Aorta (tissue), 5 donors: ENCODE measurements at places on chromosomes 4 and X.

DNA sequence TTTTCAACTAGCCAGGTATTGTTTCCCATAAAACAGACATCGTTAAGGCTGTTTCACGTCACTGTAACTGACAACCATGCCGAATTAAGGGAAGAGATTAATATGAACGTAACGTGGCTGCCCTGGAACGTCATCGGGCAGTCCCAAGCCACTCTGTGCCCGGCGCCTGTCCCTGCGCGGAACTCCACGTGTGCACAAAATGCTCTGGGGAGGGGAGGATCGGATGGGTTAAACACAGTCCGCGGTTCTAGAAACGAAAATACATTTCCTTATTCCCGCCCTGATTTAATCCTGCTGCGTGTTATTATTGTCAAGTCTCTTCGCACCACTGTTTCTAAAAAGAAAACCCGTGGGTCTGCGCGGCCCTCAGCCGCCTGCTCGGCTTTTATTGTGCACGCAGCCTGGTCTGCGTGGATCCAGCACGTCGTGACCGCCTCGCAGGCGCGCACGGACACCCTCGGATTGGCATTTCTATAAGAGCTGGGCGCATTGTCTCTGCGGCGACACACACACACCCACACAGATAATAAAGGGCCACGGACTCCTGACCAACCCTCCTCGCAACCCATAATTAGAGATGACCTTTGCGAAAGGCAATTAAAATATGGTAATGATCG, 69.6 kb upstream of the BCOR start:
- DNase-seq = no peak

DNA sequence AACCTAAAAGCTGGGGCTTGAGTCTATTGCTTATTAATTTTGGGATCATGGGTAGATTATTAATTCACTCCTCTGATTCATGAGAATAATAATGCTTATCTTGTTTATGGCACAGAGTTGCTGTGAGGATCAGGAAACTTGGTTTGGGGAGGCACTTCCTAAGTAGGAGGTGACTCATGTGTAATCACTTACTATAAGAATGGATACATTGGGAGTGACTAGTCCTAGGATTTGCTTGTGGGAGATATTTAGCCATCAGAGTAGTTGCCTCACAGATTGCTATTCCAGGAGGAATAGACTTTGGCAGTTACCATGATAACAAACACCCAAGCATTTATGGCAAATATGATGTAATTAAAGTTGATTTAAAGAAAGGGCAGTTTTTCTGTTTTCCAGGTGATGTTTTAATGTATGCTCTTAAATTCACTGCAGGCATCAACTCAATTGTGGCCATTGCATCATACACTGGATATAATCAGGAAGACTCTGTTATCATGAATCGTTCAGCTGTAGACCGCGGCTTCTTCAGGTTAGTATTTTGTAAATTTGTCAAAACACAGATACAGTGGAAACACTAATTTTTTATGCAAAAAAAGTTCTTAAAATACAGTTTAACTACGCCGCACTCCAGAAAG, 41.9 kb downstream of the POLR2B start:
- no peak for DNase-seq

- no peak for DNase-seq
These were observed 460.2 kb upstream of the SMIM31 start for GRCh38 chr4:164293743-164294142.

GRCh38 chr4:56183344-56183959, 203.8 kb downstream of the AASDH start:
- DNase-seq = no peak

DNA sequence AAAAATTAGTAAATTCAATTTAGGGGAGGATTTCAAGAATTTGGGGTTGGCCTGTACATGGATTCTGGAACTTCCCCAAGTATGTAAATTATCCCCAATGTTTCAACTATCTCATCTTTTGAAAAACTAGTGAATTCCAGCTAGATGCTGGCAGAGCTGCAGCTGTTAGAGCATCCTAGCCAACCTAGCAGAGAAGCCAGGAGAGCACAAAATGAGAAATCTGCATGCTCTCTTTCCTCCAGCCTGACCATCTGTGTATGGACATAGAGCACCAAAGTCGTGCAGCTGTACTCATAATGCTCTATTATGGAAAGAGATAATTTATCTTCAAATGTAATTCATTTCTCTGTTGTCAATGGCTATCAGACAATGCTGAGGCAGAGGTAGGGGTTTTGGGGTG, 1217.7 kb downstream of the PCDH19 start:
- DNase-seq = no peak

DNA sequence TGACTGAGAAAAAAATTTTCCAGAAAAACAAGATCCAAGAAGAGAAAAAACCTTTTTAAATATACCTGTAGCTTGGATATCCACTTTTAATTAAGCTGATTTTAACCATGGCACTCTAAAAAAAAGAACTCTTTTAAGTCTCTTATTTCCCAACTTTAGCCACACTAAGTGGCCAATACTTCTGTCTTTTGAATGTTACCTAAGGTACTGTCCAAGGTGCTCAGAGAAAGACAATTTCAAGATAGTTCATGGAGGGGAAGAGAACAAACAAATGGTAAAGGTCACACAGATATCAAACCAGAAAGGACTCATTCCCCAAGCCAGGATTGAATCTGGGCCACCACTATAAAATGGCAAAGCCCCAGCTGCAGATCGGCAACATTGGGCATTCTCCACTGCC, 10.1 kb downstream of the NLRP2B start:
- DNase-seq = no peak

DNA sequence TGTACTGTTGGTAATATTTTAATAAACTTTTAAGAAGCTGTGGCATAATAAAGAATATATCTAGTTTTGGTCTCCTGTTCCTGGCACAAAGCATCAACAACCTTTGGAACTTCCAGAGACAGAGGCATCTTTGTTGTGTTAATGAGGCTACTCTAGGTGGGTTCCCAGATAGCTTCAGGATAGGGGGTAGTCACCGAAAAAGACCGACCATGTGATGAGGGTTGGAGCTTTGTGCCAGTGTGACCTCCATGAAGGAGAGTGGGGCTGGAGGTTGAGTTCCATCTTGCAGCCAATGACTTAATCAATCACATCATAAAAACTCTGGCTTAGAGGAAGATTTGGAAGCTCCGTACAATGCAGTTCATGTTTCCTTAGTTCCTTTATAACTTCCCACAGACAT, 9.9 kb downstream of the PPAT start:
- DNase-seq = no peak

GRCh38 chrX:22234380-22234779, 38.3 kb upstream of the CBLL2 start:
- no peak for DNase-seq

- DNase-seq = no peak
These were observed 548.1 kb downstream of the PPP4R3C start for GRCh38 chrX:26915064-26915463.

DNA sequence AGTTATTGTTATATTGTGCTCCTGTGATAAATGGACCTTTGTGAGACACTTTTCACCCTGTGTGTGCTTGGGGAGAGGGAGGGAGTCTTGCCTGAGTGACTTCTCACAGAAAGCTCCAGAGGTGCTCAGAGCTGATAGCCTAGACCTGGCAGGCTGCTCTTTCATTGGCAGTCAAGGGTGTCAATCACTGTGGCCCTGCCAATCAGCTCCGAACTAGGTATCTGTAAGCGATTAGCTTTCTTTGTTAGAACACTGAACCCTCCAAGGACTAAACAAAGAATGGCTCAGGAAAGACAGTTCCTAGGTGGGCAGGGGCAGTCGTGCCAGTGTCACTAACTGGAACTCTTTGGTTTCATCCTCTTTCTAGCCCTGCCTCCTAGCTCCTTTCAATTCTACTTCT, 2.7 kb upstream of the NALF2 start:
- no peak for DNase-seq

DNA sequence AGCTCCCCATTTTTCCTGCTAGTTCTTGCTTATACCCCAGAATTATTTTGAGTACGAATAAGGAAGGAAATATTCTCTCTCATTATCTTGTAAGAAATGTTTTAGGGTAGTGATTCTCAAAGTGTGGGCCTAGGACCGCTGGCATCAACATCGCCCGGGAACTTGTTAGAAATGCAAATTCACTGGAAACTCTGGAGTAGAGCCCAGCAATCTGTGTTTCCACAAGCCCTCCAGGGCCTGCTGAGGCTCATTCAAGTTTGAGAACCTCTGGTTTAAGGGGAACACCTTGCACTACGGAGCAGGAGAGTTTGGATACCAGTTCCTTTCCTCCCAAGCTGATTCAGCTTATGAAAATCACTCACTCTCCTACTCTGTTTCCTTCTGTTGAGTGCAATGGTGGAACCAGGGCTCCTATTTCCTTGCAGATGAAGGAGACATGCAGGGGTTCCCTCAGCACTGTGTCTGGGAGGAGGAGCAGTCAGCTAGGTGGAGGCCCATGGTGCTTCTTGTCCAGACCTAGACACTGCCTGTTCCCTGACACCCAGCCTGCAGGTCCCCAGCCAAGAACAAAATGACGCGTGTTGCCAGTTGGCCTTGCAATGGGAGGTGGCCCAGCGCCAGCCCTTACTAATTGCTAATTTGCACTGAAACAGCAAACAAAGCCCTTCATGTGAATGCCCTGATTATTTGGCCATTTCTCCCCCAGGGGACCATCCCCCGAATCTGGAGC, 68.5 kb downstream of the CYTL1 start:
- no peak for DNase-seq

DNA sequence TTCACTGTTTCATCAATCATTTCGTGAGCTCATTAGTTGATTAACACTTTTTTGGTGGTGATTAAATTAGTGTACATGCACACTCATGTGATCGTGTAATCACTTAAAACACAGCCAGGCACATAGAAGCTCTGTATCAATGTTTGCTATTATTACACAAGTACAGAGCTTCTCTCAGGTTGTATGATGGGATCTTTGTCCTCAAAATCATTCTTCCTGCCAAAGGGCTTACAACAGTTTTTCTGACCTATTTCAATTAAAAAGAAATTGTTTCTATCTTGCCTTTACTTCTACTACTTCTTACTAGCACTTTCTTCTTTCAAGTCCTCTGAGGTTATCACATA, 145.1 kb downstream of the AMELX start:
- no peak for DNase-seq

DNA sequence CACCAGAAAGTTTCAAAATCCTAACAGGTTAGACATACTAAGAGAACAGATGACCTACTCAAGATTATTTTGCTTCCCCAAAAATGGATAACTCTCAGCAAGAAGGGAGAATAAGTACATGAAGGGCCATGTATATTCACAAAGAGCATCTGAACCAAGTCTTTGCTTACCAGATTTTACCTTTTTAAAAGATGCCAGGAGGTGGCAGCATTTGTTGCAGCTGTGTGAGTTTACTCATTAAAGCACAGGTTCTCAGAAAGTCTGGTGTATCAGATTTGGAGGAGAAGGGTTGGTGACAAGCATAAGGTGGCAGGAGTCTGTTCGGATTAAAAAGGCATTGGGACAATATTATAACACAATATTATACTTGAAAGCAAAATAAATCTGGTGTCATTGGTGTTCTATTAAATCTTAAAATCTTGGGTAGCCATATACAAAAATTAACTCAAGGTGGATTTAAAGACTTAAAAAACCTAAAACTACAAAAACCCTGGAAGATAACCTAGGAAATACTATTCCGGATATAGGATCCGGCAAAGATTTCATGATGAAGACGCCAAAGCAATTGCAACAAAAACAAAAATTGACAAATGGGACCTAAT, 51.3 kb upstream of the NFKB1 start:
- DNase-seq = no peak

DNA sequence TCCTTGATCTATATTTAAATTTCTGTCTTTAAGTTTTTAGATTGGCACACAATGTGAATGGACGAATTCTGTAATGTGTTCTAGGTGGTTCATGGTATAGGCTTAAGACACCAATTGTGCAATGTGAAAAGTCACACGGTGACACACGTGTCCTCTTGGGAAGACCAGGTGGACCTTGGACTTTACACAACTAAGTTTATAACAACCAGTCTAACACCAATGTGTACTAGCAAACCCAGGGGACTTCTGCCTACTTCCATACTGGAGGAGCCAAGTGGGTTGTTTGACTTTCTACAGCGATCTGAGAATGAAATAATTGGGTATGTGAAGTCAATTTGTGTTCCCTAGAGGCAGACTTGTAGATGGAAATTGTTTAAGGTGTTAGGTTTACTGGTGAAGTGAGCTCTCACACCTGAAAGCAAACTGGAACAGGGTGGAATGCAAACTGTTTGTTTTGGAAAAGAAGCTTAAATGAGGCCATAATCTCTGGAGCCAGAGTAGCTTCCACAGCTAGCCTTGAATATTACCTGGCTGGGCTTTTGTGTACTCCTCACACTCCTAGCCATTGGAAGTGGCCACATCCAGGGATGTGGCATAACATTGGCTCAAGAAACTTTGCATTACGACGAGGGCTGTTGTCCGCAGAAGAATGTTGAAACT, 45.9 kb upstream of the WDR1 start:
- no peak for DNase-seq

GRCh38 chrX:47182106-47182700, 11.4 kb upstream of the UBA1 start:
- DNase-seq = peak; percentile 47

DNA sequence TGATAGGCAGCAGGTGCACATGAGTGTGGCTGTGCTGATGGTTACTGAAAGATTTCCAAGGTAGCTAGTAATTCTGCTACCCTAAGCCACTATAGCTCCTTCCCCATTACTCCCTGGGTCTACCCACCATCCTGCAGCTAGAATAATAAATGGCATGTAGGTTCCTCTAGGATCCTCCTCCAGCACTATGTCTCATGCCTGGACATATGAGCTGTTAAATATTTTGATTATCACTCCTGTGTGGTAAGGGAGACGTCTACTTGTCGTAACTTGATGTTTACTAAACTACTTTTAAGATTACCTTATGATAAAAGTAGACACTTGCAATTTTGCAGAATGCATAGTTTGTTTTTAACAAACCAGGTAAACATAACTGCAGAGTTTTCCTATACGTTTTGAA, 35.5 kb downstream of the TET2 start:
- no peak for DNase-seq

GRCh38 chr4:168383510-168383909, 65.0 kb upstream of the DDX60 start:
- DNase-seq = no peak

DNA sequence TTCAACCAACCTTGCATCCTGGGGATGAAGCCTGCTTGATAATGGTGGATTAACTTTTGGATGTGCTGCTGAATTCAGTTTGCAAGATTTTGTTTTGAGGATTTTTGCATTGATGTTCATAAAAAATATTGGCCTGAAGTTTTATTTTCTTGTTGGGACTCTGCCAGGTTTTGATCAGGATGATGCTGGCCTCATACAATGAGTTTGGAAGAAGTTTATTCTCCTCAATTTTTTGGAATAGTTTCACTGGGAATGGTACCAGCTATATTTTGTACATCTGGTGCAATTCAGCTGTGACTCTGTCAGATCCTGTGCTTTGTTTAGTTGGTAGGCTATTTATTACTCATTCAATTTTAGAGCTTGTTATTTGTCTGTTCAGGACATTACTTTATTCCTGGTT, 340.3 kb upstream of the TRAM1L1 start:
- no peak for DNase-seq

- DNase-seq = no peak
These were observed 3.7 kb upstream of the FGB start for GRCh38 chr4:154559141-154559493.

DNA sequence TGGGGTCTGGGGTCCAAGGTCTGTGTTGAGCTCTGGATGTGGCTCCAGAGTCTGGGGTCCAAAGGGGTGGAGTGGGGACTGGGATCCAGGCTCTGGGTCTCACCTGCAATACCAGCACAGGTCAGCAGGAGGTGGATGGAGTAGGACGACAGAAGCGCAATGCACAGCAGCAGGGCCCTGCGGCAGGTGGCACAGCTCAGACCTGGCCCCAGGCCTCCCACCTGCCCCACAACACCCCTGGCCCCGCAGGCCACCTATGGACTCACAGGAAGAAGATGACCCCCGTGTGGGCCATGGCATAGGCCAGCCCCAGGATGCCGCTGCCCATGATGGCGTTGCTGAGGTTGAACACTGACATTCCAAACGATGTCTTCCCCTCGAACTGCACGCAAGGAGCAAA, 3.4 kb downstream of the SLC38A5 start:
- DNase-seq = no peak
